ENCODE measurements at places on chromosomes 2 and 18.

DNA sequence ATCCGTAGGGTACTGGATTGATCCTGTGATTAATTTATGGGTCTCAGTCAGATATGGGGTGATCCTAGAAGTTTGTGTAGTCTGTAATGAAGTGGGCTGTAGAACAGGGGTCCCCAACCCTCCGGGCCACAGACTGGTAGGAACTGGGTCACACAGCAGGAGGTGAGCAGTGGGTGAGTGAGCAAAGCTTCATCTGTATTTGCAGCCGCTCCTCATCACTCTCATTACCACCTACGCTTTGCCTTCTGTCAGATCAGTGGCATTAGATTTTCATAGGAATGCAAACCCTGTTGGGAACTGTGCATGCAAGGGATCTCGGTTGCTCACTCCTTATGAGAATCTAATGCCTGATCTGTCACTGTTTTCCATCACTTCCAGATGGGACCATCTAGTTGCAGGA, 48.8 kb downstream of the EML4 start:
- DNase-seq: no peak

GRCh38 chr18:56043641-56044061, 455.7 kb upstream of the TCF4 start:
- no peak for DNase-seq

- DNase-seq: no peak
These were observed 153.6 kb upstream of the TWIST2 start for GRCh38 chr2:238694136-238694755.

DNA sequence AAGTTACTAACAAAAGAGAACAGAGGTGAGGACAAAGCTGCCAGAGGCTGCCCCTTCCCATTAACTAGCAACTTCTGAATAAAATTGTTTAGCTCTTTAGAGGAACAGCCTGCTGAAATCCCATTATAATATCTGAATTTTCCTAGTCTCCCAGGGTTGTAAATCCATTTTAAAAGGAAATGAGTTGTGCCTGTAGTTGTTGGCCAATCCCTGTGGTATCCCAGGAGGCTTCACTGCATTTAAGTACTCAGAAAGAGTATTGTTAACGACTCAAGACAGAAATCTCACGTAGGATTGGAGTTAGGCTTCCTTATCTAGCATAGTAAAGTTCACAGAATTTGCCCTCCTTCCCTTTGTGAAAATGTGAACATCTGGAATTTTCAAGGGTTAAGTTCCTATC, 8.9 kb downstream of the LAPTM4A start:
- no peak for DNase-seq

- DNase-seq: no peak
These were observed 7.9 kb downstream of the PAX3 start for GRCh38 chr2:222290736-222291484.

DNA sequence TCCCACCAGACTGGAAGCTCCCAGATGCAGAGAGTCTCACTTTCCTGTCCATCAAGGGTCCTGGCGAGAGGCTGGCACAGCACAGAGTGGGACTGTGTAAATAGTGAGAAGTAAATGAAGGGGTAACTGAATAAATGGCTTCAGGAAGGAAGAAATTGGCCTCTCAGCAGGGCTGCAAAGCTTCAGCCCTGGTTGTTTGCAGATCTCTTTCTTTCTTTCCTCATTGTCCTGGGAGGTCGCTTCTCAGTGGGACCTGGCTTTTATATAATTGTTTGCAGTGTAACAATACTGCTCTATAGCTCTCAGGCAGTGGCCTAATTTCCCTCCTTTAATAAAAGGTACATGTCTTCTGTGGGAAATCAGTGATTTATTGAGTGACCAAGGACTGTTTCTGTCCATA, 74.9 kb upstream of the GPR45 start:
- no peak for DNase-seq

DNA sequence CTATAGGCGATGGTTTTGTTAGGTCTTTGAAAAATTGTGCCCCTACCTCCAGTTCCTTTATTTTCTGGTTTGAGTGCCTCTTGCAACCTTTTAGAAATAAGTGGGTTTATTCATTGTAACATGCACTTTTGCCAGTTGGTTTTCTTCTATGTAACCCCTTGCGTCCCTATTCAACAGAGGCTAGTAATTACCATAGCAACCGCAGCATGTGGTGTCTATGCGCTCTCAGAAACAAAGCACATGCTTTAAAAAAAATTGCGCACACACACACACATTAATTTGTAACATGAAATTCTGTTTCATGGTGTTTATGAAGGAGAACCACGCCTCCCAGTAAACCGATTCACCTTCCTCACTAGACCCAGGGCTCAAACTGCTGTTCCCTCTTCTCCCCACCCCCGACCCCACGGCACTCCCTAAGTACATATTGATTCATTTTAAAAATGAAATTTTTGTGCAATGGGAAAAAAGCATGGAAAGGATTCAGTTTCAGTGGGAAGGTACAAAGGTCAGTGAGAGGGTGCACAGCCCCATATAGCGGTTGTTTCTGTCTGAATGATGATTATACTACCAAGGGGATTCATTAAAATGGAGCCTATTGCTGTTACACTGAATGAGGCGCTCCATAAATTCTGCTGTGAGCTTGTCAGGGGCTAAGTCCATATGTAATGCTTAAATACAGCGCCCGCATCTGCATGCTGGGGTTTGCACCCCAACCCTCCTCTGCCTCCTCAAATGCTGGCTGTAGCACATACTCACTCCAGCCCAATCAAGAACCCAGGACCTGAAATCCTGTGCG, 206.9 kb downstream of the ICOS start:
- no peak for DNase-seq

DNA sequence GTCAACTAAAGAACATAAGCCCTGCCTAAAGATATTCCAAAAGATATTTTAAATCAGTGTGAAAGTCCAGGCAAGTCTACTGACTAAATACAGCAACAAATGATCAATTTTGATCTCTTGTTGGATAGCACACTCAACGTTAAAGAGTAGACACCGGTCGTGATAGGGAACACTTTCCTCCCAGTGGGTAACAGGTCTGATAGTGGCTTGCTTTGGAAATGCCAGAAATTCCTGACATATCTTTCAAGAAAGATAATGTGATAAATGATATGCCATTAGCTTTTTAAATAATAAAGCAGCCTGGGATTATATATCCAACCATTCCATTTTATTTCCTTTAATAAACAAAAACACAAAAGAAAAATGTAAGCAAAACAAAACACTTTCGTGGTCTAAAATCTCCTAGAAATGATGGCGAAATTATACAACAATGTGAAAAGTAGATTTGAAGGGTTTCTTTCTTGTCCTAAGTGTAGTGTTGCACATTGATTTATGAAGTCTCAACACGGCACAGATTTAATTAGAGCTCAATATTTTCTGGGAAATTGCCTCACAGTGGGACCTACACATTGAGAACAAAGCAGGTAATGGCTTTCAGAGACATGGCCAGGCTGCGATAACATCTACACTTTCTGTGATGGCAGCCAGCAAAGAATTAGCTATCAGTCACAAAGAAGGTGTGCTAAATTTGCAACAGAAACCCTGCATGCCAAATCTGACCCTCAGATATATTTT, 158.6 kb downstream of the PPP1R1C start:
- DNase-seq: no peak

DNA sequence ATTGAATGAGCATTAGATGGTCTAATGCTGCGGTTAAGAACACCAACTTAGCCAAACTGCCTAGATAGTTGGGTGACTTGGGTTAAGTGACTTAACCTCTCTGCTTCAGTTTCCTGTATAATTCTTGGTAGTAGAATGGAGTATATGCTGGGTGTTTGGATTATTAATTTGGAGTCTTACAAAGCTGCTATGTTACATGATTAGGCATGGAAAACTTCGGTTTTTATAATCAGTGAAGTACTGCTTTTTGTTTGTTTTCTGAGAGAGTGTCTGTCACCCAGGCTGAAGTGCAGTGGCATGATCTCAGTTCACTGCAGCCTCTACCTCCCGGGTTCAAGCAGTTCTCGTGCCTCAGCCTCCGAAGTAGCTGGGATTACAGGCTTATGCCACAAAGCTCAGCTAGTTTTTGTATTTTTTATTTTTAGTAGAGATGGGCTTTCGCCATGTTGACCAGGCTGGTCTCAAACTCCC, 4.5 kb downstream of the RPL37A start:
- DNase-seq: no peak

- DNase-seq: no peak
These were observed 24.8 kb upstream of the CRIM1 start for GRCh38 chr2:36330473-36331395.

DNA sequence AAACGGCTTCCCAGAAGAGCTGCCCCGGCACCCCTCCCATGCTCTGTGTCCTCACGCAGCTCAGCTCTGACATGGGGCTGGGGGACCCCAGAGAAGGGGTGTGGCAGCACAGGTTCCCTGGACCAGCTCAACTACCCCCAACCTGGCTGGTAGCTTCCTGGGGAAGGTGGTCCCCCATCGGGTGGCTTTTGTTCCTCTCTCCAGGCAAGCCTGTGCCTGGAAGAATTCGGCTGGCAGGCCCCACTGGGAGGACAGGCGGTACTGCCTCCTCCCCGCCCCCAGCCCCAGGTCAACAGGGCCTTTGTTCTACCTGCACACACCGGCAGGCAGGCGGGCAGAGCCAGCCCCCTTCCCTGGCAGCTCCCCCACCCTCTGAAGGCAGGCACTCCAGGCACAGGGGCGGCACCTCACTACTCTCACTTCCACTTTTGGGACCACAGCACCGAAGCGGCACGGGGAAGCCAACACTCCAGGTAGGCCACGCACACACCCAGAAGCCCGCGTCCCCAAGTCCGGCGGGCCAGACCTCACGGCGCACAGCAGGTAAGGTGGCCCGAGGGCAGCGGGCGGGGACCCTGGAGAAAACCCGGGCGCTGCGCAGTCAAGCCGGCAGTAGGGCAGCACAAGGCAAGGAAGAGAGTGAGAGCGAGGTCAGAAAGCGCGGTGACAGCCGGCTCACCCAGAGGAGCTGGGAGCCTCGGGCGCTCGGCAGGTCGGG, 1.3 kb downstream of the HS6ST1 start:
- DNase-seq: peak; percentile 29

GRCh38 chr18:46574000-46574742, 82.8 kb downstream of the LOXHD1 start:
- DNase-seq: no peak

DNA sequence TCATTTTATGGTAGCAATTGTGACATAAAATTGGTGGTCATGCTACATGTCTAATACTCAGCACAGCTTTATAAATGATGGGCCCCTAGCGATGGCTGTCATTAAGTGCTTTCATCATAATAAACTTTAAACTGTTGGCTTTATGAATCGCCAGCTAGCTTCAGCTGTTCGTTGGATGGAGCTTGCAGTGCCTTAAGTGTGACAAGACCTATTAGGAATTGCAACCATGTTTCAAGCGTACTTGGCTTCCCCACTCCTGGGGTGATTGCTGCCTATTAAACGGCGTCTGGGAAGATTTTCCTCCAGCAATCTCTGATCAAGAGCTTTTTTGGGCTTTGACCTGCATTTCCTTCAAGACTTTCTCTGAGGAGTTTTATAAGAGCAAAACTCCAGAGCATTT, 164.5 kb upstream of the SIX3 start:
- DNase-seq: no peak

DNA sequence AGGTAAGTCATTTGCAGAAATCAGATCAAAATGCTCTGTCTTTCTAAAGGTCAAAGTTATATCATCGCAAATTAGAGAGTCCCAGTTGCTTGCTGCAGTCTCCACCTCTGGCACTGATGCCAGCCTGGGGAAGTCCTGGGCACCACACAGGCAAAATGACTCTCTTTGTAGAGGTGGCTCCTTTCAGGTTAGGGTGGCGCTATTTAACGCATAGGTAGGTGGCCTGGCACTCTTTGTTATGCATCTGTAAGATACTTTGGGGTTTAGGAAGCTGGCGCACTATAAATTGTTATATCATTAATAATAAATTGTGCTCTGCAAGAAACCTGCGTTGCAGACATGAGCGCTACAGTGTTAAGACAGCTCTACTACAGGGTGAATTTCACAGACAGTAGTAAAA, 268.5 kb downstream of the ICOS start:
- DNase-seq: no peak

GRCh38 chr2:199583676-199584075, 125.9 kb upstream of the SATB2 start:
- no peak for DNase-seq

DNA sequence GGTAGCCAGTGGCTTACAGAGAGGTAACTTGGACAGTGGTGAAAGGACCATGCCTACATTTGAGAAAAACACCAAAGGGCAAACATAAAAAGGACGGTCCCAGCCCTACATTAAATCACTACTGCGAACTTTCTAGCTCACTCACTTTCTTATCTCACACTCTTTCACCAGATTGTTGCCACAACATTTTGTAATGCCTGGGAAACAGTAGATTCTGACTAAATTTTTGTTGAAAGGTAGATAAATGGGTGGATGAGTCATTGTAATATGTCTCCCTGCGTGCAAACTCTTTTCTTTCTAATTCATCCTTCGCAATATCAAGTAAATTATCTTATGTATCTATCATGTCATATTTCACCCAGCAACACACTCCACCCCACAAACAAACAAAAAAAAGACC, 192.2 kb downstream of the IRS1 start:
- DNase-seq: no peak

DNA sequence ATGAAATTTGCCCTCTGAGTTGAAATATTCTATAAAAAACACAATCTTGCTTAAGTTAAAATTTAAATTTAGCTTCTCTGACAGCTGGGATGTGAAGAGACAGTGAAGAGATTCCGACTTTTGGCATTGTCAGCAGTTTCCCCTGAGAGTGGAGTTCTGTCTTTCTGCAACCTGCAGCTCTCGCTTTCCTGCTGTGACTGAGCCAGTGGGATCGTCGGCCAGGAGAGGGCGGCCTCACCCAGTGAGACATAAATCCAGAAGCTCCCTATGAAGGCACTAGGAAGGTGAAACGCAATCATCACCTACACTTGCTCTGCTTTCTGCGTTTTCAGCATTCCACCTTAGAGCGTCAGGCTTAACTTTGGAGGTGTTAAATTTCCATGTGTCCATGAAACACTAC, 75.4 kb upstream of the HNMT start:
- DNase-seq: no peak

- no peak for DNase-seq
These were observed 299.0 kb downstream of the FBXO15 start for GRCh38 chr18:73848656-73849055.

- DNase-seq: no peak
These were observed 157.6 kb downstream of the ARL6IP6 start for GRCh38 chr2:152875701-152876695.

DNA sequence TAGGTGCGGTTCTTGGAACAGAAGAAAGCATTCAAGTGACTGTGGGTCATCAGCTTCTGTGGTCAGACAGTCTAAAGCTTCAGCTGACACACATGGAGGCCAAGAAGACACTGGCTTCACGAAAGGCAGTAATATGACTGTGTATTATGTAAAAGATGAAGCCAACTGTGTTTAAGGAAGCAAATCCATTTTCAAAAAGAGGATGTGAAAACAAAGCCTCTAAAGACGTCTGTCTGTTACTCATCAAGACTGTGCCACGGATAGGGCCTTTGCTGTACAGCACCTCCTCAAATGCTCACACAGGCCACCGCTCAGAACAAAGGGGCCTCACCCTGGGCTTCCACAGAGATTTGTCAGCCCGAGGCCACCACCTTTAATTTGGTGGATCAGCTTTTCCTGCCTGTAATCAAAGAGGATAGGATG, 21.1 kb upstream of the TMEM163 start:
- no peak for DNase-seq

Data from stimulated activated CD4-positive, alpha-beta T cell treated with anti-CD3 and anti-CD28 coated beads, TNF-alpha, amount 100 ng/mL, for 24 hours (primary cell).